ENCODE measurements at places on chromosomes 13 and 19.

GRCh38 chr19:27734496-27735220 is 1478.3 kb downstream of the UQCRFS1 start:
- DNase-seq = no peak

DNA sequence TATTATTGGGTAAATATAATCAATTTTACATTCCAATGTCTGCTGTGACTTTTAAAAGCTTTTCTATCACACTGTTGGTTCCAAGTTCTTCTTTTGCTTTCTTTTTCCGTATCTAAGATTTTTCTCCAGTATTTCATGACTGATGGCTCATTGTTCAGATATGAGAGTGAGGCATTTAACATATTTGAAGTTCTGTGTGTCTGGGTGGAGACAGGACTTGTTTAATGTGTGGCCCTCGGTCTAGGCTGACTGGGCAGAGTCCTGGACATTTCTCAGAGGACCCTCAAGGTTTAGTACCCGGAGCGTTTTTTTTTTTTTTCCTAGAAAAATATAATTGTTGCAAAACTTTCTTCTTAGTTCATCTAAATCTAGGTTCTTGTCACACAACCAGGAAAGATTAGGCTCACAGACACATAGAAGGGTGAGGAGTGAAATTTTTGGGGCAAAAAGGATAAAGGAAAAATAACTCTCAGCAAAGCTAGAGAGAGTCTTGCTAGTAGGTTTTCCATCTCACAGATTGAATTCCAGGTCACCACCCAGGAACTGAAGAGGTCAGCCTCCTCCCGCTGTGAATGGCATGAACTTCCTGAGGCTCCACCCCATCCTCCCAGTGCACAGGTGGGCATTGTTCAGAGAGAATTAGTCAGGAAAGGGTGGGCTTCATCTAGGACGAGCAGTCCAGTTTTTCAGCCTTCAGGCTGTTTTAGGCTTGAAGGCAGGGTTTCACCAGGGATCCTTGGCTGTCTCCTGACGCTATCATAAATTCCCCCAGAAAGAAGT is 1002.4 kb upstream of the PCDH9 start:
- no peak for DNase-seq

- DNase-seq = no peak
Observed at GRCh38 chr13:100196375-100196774, 107.5 kb downstream of the PCCA start.

DNA sequence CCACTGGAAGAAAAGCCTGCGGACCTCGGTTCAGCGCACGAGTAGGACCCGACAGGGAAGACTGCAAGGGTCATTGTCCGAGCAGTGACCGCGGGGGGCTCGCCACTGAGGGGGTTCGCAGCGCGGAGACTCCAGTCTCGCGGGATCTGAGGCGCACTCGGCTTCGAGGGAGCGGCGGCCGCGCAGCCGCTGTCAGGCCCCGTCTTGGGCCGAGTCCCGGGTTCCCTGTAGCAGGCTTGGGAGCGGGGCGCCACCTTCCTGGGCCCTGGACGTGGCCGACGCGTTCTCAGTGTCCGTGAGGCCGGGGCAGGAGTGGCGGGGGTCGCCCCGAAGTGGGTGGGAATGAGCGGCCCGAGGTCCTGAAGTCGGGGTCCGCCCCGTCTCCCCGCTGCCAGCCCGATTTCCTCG is 474 bp upstream of the FAM174C start:
- no peak for DNase-seq

DNA sequence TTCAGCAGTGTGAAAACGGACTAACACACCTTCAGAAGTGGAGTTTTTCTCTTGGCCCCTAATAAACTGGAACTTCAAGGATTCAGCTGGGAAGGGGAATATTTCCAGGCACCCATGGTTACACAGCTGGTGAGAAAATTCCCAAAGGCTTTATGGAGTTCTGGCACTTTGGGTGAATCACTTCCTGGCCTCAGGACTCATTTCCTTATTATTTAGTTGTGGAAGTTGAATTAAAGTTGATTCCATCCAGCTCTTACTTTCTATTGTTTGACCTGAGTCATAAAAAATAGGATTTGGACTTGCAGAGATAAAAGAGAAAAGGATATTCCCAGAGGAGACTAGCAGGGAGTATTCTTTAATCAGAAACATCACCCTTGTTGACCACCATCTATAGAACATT is 882.1 kb downstream of the UQCRFS1 start:
- no peak for DNase-seq

DNA sequence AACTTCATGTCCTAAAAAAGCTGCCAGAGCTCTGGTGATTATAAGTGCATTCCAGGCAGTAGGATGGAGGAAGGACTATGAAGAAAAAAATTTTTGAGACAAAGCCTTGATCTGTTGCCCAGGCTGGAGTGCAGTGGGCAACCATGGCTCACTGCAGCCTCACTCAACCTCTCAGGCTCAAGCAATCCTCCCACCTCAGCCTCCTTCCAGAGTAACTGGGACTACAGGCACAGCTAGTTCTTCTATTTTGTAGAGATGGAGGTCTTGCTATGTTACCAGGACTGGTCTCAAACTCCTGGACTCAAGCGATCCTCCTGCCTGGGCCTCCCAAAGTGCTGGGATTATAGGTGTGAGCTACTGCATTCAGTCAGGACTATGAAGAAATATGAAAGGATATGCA is 161.2 kb downstream of the IRS2 start:
- no peak for DNase-seq

- no peak for DNase-seq
Observed at GRCh38 chr19:39481229-39481545, 549 bp downstream of the TIMM50 start.

GRCh38 chr19:58562122-58563033 is 4.0 kb upstream of the UBE2M start:
- peak; percentile 76 for DNase-seq

- DNase-seq = peak; percentile 73
Observed at GRCh38 chr19:12721656-12722565, 1.8 kb downstream of the TNPO2 start.

DNA sequence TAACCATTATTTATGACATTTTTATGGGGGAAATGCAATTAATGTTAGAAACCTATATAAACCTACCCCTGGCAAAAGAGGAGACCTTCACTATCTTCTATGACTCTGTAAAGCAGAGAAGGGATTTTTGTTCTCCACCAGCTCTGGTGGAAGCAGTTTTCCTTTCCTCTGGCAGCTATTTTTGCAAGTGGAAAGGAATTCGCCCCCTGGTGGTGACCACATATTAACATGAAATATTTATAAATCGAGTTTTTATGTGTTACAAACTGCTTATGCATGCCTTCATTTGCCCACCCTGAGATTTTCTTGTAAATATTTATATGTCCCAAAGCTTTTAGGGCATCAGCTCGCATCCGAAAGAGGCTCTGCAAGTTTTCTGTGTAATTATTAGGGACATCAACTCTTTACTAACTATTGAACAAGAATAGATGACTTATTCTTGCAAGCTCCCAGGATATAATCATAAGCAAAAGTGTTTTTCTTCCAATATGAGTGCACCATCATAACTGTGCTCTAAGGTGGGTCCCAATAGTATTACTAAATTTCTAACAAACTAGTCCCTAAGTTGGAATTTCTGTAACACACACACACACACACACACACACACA is 62.4 kb downstream of the SERTM1 start:
- peak; percentile 83 for DNase-seq

DNA sequence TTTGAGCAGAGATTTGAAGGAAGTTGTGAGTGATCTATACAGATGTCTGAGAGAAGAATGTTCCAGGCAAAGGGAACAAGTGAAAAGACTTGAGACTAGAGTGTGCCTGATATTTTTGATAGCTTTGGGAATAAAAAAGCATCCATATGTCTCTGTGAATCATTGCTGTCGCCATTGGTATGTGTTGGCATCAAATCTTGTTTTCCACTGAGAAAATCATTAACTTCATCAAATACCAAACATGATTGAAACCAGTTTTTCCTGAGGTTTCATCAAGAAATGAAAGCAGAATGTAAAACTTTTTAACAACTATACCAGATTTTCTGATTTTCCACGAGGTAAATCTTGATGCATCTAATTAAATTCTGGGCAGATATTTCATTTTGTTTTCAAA is 862.6 kb downstream of the DIAPH3 start:
- peak; percentile 15 for DNase-seq

- DNase-seq = peak; percentile 22
Observed at GRCh38 chr13:48318821-48319511, 15.4 kb downstream of the RB1 start.

DNA sequence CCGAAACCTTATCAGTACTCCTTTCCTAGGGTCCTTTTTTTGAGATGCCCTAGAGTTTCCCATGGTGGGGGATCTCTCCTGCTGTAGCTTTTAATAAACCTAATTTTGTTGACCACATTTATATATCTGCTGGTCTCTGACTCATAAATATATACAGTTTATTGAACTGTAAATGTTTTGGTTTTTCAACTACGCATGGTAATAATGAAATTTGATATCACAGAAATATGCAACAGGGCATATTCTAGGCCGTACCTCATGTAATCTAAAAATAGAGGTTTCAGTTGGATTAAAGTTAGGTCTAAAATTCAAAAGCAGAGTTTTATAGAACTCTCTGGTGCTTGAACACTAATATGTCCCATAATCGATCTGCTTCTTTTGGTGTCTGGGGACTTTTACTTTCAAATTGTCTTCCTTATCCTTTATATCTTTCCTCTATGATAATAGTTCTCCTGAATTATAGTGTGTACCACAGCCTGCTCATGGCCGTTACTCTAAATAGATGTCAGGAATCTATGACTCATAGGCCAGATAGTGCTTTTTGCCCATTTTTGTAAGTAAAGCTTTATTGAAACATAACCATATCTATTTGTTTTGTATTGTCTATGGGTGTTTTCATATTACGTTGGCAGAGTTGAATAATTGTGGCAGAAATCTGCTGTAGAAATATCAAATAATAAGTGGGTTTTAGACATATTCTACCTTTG is 324.8 kb upstream of the PCDH9 start:
- DNase-seq = no peak

DNA sequence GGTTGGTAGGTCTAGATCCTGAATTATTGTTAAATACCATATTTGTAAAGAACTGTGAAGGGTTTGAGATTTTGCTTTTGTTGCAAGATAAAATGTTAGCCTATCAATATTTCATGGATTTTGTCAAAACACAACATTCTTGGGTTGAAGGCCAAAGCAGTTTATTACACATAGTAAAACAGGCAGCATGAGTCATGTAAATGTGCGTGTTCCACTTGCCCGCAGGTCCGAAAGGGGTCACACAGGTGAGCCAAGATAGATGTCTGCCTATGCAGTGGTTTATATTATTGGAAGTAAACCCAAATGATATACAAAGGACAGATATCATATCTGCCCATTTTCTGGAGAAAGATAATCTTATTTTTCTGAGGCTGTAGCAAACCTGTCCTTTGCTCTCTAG is 1654.4 kb upstream of the SPRY2 start:
- DNase-seq = no peak

DNA sequence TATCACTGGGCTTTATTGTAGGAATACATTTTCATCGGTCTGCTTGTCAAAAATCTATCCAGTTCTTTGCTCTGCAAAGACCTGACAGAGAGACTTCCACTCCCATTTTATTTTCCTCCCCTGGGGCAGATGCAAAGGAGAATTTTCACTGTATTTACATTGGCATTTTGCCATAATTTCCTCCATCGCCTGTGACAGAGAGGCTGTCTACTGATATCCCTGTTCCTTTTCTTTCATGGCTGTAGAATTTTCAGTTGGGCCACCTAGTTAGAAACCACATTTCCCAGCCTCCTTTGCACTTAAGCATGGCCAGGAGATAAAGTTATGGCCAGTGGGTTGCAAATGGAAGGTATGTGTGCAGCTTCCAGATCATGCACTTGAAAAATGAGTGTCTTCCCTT is 89.3 kb downstream of the NUFIP1 start:
- DNase-seq = no peak

DNA sequence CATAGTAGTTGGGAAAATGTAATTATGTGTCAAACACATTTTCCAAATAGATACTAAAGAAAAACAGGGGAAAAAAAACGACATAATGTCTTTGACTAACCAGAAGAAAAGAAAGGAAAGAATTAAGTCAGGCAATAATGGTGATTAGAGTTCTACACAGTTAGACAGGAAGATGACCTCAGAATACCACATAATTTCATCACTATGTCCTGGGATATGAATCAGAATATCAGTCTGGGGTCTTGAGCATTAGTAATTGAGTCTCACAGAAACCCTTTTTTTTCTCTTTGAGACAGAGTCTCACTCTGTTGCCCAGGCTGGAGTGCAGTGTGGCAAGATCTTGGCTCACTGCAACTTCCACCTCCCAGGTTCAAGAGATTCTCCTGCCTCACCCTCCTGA is 503.4 kb downstream of the SLITRK1 start:
- no peak for DNase-seq
